NCI-H1105 (cell line): ENCODE measurements at places on chromosomes 2 and 18.

DNA sequence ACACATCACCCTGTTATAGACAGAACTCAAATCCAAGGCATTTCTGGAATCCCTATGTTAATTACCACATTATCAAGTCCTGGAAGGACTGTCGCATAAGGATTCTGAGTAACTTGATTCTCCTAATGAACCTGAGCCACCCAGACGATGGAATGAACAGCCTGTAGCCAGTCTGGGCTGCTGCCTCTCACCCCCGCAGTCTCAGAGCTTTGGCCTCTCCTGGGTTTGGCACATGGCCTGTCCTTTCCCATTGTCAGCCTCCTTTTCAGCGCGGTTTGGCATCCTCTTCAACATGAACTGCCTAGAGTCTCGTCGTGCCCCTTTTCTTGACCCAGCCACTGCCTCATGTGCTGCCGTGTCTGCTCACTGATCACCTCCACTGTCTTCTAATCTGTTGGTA, 147.6 kb downstream of the SLC8A1 start:
- no peak for DNase-seq

GRCh38 chr2:599601-600000, 77.6 kb downstream of the TMEM18 start:
- no peak for DNase-seq

DNA sequence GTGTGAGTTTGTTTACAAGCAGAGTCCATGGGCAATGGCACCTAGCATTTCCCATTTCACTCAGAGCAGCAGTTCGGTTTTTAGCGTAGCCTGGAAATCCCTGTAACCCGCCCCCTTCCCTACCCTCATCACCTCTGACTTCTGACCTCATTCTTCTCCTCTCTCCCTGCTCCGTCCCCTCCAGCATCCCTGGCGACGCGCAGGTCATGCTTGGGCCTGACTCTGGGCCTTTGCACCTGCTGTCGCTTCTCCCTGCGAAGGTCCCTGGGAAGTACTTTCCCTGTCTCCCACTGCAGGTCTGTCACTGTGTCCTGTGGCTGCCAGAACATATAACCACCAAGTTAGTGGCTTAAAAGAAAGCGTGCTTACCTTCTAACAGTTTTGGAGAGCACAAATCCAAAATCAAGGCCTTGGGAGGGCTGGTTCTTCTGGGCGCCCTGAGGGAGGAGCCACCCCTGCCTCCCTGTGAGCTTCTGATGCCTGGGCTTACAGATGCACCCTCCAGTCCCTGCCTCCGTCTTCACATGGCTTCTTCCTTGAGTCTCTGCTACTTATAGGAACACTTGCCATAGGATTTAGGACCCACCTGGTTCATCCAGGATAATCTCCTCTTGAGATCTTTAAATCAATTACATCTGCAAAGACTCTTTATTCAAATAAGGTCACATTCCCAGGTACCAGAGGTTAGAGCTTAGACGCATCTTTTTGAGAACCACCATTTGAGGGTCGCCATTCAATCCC, 8.1 kb upstream of the RAB17 start:
- DNase-seq: no peak

- no peak for DNase-seq
Measured at GRCh38 chr18:78429127-78430108, 550.2 kb upstream of the SALL3 start.

DNA sequence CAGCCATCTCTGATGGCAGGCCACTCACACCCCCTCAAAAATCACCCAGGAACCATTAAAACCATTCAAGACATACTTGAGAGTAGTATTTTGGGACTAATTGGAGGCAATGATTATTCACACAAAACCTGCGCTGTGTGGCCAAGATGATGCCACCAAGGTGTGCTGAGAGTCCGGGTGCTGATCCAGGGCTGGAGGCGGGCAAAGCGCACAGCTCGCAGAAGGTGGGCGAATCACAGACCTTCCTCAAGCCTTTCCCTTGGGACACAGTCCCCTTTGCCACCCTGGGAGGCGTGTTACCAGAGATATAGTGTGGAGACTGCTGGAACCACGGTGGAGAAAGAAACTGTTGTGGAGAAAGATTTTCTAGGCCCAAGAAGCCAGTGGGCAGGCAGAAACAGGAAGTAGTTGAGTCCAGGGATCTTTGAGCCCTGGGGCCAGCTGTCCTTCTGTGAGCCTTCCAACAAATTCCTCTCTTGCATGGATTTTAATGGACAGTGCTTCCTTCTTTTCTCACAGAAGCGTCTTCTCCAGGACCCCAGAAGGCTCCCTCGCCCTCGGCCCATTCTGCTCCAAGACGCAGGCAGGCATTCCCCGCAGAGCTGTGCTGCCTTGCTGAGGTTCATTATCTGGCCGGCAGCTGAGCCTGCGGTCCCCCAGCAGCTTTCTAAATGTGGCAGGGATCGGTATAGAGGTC, 8.0 kb downstream of the COPS9 start:
- no peak for DNase-seq

DNA sequence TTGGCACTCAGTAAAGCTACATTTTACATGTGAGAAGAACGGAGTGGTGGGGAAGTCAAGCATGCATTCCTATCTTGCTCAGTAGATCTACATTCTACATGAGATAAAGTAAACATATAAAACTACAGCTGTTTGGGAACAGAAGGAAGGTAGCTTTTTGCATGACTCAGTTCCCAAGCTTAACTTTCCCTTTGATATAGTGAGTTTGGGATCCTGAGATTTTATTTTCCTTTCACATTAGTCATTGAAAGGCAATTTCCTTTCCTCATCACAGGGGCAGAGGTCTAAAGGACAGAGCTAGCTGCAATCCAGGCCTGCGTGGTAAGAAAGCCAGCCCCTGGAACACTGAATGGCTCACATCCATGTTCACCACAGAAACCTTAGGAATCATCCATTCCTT, 257.2 kb downstream of the SRBD1 start:
- no peak for DNase-seq

DNA sequence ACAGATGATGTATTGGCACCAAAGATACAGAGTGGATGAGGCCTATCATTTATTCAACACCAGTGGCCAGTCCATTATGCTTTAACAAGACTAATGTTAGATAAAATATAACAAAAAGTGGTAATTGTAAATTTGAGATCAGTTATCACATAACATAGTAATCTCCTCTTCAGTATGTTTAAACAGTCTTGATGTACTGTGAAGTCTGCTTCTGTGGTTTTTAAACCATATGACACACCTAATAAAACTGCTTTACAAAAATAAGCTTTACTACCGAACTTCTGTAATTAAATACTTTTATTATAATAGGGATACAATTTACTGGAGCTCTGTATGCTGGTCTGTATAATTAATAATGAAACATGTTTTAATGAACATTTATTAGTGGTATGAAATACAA, 2156.1 kb upstream of the CELF4 start:
- no peak for DNase-seq

- no peak for DNase-seq
Measured at GRCh38 chr2:11701206-11701605, 31.2 kb upstream of the NTSR2 start.

DNA sequence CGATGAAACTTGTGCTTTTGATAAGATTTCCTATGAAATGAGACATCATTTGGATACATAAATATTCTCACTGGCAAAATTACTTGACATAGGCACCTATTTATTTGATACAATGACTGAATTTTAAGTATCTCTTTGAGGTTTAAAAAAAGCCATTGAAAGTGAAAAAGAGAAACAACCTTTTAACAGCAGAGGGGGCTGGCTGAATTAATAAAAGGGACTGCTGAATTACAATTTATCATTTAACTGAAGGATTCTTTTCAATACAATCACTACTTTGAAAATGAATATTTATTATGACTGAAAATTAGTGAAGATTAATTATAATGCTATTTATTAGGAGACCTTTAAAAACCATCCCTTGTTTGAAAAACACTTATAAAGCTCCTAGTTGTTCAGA, 335.3 kb downstream of the DLGAP1 start:
- no peak for DNase-seq

DNA sequence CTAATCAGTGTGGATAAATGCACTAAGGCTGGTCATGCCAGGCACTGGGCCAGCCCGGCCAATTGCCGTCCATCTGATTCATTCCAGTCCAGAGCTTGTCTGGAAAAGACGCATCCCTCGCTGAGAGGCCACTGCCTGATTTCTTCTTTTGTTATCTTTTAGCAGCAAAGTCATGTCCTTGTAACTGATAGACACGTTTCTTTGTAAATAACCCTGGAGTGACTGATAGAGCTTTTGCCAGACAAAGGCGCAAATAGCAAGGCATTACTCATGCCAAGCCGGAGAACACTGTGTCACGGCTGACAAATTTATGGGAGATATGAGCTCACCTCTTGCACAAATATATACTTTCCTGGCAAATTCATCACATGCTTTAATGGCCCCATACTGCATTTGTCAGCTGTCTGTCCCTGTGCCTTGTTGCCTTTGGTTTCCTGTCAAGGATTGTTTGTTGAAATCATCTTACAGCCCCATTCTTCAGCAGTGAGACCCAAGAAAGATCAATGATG, 164.4 kb downstream of the ETAA1 start:
- no peak for DNase-seq

DNA sequence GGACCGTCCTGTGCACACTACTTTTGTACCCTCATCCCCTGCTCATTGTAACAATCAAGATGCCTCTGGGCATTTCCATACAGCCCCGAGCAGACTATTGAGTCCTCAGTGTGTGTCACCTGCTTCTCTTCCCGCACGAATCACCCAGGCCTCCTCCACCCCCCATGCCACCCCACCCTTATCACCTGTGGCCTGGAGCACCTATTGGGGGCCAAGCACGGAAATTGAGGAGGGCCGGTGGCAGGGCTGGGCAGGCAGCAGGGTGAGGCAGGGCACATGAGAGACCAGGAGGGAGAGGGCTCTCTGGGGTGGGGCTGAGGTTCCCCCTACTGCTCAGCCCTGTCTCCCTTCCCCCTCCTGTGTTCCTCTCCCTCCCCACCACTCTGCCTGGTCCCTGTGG, 4.3 kb upstream of the NIFK start:
- DNase-seq: no peak
